ENCODE measurements at places on chromosomes 1 and 21.

- DNase-seq = no peak
Observed at GRCh38 chr1:168442931-168443330, 100.9 kb downstream of the XCL2 start.

GRCh38 chr1:208184966-208185654, 59.1 kb downstream of the PLXNA2 start:
- DNase-seq = no peak

- no peak for DNase-seq
Observed at GRCh38 chr1:69947837-69948236, 257.5 kb downstream of the LRRC40 start.

DNA sequence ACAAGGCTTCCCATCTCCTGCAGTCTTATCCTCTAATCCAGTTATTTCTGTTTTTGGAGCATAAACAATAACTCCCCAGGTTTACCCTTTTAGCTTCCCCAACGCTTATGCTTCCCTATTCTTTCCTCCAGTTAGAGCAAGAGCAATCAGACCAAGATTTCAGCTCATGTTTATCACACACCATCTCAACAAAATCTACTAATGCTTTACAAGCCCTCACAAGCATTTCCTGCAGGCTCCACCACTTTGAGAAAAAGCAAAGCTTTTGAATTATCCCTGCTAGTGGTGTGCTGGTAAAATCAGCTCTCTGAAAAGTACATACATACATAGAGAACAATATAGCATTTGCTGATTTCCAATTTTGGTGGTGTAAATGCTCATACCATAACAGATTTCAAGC, 92.9 kb downstream of the EDEM3 start:
- DNase-seq = no peak

- DNase-seq = no peak
Observed at GRCh38 chr1:33548319-33548718, 75.9 kb downstream of the ZSCAN20 start.

- peak; percentile 43 for DNase-seq
Observed at GRCh38 chr1:222167111-222167510, 380.8 kb downstream of the HHIPL2 start.

DNA sequence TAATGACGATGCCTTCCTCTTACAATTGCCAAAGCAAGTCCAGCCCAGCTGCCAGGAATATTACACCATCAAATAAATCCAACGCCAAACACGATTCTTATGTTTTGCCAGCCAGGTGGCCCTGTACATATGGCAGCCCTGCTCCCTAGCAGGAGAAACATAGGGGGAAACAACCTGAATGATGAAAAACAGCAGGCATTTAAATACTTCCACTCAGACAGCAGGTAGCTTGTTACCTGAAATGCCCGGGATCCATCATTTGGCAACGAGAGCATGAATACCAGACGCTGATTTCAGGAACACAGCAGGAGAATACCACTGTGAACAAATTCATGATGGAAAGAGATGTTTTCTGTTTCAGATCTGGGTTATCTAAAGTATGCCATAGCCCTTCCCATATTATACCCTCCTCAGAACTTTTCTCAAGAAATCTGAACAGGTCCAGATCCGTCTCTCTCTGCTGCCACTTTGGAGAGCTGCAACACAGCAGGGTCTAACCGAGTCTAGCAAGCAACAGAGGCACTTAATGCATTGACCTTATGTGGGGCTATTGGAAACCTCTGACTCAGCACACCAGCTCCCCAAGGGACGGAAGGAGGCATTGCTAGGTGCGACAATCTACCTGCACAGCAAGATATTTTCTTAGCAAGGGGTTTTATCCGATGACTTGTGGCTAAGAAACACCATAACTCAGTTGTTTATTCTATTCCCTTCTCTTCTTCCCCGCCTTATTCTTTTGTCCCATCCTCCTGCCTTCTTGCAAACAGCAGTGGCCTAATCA, 166.3 kb downstream of the BARHL2 start:
- no peak for DNase-seq

DNA sequence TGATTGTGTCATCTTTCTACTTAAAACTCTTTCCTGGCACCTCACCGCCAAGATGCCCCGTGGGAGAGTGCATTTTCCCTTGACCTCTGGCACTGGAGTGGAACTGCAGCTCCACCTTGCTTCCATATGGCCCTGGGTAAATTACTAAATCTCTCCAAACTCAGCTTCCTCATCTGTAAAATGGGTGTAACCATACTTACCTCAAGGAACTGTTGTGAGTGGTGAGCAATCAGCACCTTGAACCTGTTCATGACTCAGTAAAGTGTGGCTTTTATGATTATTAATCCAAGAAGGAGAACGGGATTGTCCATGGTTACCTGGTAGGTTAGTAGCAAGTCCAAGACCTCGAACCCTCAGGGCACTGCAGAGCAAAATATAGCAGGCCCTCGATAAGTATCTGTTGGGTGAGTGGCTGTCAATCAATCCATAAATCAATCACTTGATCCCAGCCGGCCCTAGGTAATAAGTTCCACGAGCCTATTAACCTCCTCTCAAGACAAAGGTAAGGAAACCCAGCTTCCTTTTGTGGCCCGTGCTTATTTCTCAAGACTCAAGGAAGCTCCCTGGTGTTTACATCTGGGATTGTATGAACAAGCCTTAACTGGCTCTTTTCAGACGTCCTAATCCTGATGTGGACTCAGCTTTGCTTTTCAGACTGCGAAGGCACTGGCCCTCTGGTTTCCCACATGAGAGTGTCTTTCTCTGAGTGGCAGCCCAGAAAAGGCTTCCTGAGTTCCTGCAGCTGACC, 114.0 kb upstream of the GJB5 start:
- no peak for DNase-seq

GRCh38 chr1:241638909-241639622, 1.1 kb downstream of the CHML start:
- DNase-seq = peak; percentile 42

- no peak for DNase-seq
Observed at GRCh38 chr1:153262070-153262366, 2.5 kb downstream of the LORICRIN start.

DNA sequence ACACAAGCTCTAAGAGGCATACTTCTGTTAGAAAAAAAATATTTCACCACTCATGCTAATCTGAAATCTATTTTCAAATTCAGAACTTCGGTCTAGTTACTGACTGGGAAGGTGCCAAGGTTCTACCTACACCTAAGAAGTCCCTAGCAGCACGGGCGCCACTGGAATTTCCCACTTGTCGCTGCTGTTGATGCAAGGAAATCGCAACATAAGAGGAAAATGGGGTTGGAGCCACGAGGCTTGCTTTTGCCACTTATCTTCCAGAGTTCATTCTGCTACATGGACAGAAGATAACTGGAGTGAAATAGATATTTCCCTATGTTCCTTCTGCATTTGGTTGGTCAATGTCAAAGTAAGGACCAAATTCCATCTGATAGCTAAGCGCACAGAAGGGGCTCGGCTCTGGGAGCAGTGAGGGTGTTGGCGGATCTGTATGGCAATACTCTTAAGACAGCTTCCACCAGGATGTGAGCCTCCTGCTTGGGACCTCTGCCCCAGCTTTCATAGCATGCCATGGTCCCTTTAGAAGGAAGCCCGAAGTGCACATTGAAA, 47.2 kb downstream of the RCAN1 start:
- DNase-seq = no peak

GRCh38 chr1:1066403-1067283, 7.5 kb downstream of the RNF223 start:
- DNase-seq = no peak

GRCh38 chr1:84899969-84900368, 7.0 kb upstream of the LPAR3 start:
- no peak for DNase-seq

- DNase-seq = no peak
Observed at GRCh38 chr21:31124010-31124409, 85.7 kb upstream of the KRTAP19-8 start.

GRCh38 chr21:27831177-27831576, 864.3 kb upstream of the ADAMTS5 start:
- DNase-seq = no peak

DNA sequence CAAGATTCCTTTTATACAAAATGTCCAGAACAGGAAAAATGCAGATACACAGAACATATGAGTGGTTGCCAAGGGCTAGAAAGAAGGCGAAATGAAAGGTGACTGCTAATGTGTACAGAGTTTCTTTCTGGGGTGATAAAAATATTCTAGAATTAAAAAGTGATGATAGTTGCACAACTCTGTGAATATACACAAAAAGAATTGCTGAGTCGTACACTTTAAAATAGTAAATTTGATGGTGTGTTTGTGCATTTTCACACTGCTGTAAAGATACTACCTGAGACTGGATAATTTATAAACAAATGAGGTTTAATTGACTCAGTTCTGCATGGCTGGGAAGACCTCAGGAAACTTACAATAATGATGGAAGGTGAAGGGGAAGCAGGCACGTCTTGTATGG, 23.9 kb downstream of the KLHDC7A start:
- DNase-seq = no peak

DNA sequence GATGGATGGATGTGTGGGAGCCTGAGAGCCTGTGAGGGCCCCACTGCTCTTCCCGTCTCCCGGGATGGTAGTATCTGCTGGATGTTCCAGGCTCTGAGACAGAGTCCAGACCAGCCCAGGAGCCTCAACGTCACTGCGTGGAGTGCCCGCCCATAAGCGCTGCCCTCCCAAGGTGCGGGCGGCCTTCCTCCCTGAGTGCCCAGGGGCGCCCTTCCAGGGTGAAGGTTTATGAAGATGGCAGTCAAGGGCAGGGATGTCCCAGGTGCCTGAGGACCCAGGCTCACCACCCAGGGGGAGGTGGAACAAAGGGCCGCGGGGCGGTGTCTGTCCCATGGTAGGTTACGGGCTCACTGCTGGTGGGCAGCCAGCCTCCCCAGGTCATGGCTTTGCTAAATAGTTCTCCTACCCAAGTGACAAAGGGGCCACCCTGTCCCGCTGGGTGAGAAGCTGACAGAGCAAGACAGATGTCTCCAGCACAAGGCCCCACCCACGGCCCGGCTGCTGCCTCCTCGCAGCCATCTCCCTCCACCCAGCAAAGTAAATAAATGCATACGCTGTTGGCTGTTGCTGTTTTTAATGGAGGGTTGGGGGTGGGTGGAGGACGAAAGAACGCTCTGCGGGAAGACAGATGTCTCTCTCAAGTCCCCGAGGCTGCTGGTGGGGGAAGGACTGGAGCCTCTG, 9.0 kb upstream of the GPR153 start:
- DNase-seq = no peak

GRCh38 chr1:116931016-116931918, 21.6 kb downstream of the PTGFRN start:
- no peak for DNase-seq

DNA sequence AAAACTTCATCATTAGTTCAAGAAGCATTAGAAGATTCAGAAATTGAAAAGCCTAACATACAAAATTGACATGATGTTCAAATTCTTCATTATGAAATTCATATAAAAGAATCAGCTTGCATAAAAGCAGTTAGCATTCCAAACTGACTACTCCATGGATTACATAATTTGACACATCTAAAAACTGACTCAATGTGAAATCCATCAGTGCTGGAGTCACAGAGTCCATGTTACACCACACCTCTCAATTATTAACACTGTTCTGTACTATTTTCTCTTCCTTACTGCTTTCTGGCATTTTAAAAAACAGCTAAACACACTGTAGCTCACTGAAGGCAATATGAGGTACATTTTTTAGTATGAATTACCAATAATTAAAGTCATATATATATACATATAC, 28.0 kb downstream of the ARHGAP29 start:
- DNase-seq = no peak

DNA sequence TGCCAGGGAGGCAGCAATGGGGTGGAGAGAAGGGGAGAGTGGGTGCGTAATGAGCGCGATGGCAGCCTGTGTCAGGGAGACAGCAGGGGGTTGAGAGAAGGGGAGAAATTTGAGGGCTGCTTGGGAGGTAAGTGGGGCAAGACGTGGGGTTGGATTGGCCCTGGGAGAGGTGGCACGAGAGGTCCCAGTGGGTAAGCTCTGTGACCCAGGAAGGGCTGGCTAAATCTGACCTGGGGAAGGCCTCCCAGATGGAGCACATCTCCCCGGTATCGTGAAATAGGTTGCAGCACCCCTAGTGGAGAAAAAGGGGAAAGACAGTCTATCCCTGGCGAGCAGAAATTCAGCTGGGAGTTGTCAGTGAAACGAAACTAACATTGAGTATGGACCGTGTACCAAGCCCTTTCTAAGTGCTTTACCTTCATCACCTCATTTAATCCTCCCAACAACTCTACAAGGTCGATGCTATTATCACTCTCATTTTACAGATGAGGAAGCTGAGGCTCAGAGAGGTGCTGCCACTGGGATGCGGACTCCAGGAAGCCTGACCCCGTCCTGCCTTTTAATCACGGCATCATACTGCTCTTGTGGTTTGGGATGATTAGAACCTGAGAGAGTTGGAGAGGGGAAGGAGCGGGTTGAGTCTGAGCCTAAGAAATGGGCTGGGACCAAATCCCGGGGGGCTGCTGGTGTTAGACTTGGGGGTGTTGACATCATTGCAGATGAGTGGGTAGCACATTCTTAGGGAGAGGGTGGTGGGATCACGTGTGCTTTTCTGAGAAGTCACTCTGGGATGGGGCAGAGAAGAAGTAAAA, 56.6 kb upstream of the RPL11 start:
- DNase-seq = peak; percentile 82

- DNase-seq = peak; percentile 76
Observed at GRCh38 chr1:197770243-197770642, 5.0 kb downstream of the DENND1B start.

DNA sequence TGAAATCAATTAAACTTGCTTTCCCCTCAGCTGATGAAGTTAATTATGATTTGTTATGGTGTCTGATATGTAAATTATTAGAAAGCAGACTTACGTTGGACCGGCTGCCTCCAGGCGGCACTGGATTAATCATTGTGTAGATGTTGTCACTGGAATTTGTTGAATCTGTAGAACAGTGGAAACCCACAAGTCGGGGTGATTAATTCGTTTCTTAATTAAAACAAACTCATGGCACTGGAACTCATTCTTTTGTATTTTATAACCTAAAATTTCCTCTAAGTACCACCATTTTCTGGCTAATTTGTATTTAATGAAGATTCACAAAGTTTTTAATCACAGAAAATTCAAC, 39.0 kb downstream of the MRPL37 start:
- no peak for DNase-seq

- no peak for DNase-seq
Observed at GRCh38 chr1:99675994-99676393, 30.1 kb downstream of the PALMD start.

DNA sequence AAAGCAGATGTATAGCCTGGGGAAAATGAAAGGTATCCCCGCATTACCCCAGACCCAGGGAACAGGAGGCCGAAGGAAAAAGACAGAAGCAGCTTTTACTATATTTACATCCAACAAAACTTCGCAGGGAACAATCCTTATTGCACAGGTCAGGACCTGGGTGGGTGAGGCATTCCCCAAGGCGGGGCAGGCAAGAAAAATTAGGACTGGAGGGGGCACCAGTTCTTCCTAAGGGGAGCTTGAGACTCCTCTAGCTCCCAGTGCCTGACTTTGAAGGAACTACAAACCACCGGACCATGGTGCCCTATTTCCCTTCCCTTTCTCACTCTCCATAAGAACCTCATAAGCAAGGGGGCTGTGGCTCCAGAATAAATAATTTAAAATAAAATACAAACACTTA, 6.7 kb upstream of the GATAD2B start:
- no peak for DNase-seq

- peak; percentile 70 for DNase-seq
Observed at GRCh38 chr1:220803401-220804201, 16.9 kb downstream of the MTARC1 start.
